ENCODE measurements at places on chromosomes 1 and 21.

- DNase-seq = no peak
Measured at GRCh38 chr1:1004420-1004779, 4.5 kb upstream of the HES4 start.

- no peak for DNase-seq
Measured at GRCh38 chr1:234119431-234119830, 215.0 kb downstream of the SLC35F3 start.

DNA sequence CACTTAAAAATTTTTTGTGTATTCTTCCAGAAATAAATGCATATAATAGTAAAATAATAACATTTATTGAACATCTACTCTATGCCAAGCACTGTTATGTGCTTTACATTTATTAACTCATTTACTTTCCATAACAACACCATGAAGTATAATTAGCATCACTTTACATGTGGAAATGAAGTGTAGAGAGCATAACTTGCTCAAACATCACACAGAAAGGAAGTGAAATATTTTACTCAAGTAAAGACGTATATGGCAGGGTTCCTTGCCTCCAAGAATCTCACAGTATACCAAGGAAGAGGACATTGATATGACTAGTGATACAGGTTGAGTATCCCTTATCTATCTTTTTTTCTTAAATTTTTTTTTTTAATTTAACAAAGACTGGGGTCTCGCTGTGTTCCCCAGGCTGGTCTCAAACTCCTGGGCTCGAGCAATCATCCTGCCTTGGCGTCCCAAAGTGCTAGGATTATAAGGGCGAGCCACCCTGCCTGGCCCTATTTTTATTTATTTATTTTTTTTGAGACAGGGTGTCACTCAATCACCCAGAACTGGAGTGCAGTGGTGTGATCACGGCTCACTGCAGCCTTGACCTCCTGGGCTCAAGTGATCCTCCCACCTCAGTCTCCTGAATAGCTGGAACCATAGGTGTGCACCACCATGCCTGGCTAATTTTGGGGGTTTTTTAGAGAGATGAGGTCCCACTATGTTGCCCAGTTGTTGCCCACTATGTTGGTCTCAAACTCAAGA is 7.7 kb upstream of the CLIC4 start:
- DNase-seq = no peak

DNA sequence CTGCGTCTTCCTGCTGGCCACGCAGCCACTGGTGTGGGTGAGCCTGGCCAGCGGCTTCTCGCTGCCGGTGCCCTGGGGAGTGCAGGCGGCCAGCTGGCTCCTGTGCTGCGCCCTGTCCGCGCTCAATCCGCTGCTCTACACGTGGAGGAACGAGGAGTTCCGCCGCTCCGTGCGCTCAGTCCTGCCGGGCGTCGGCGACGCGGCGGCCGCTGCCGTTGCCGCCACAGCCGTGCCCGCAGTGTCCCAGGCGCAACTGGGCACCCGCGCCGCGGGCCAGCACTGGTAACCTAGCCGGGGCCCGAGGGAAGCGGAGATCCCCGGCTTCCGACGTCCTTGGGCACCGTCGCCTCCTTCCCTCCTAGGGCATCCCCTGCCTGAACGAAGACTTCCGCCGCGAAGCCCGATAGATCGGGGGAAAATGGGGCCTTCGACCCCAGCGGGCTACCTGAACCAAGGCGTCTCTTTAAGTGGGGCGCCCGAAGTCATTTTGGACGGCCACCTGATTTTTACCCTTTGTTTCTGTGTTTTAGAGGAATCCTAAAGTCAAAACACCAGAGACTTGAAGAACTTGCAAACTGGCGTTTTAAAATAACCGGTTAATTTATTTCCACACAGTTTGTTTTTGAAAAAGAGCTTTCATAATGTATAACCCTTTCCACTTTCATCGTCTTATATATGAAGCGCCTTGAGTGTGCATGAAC is 2.0 kb downstream of the GPR88 start:
- DNase-seq = no peak

GRCh38 chr1:222266223-222267196 is 281.4 kb downstream of the HHIPL2 start:
- no peak for DNase-seq

- peak; percentile 52 for DNase-seq
Measured at GRCh38 chr1:217620814-217621213, 10.1 kb downstream of the GPATCH2 start.

DNA sequence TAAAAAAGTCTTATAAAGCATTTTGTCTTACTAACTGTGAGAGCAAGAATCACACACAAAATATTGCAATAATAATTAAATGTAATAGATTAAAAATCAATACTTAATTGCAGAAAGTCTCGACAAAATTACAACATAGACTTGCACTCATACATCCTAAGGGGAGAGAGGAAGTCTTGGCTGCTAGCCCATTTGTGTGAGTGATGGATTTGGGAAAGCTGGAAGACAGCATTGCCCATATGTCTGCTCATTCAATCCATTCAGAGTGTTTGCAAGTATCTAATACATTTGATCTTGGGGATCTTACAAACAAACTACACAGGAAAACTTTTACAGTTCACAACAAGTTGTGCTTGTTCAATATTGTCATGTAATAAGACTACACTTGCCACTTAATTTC is 140.5 kb downstream of the COL11A1 start:
- no peak for DNase-seq
